ENCODE measurements at places on chromosomes 6 and 20. TPM values are rescaled to one million over a fixed set of nuclear protein-coding genes. Genes with fewer than 3 reads are reported as not detected.

- no peak for DNase-seq
Measured at GRCh38 chr20:36644032-36644705, 1.8 kb downstream of the SLA2 start.

The DLL1 gene
- 10.8 TPM for polyA plus RNA-seq

The OCSTAMP gene
- not detected for polyA plus RNA-seq

DNA sequence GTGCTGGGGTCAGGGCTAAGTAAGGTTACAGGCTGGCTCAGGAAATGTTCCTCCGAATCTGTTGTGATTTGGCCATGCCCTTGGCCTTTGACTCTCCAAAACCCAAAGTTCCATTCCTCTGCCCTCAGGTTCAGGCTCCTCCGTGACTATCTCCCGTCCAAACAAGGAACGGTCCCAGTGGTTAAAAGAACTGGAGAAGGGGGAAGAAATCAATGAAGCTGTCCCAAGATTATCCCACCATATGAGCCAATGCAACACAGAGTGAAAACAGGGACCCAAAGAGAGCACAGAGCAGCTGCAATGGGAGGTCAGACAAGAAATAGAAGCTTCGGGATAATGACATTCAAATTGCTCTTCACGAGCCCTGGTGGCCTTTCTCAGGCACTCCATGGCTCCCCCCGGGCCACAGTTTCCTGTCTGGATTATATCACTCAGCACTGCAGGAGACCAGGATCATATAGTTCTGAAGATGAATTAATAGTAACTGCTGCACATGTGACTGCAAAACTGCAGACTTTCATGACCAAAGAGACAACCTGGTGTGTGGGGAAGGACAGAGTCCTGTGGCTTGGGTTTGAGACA, 211.3 kb downstream of the ZNF217 start:
- no peak for DNase-seq

DNA sequence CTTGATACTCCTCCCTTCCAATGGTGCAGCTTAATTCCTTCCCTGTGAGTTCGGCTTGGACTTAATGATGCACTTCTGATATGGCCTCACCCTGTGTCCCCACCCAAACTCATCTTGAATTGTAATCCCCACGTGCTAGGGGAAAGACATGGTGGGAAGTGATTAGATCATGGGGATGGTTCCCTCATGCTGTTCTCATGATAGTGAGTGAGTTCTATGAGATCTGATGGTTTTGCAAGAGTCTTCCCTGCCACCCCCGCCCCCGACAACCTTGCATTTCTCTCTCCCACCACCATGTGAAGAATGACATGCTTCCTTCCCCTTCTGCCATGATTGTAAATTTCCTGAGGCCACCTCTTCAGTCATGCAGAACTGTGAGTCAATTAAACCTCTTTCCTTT, 50.3 kb upstream of the HLA-G start:
- DNase-seq, result no peak

The PDE7B gene
- polyA plus RNA-seq, result 9.8 TPM

The TSPYL4 gene
- 60.6 TPM for polyA plus RNA-seq

DNA sequence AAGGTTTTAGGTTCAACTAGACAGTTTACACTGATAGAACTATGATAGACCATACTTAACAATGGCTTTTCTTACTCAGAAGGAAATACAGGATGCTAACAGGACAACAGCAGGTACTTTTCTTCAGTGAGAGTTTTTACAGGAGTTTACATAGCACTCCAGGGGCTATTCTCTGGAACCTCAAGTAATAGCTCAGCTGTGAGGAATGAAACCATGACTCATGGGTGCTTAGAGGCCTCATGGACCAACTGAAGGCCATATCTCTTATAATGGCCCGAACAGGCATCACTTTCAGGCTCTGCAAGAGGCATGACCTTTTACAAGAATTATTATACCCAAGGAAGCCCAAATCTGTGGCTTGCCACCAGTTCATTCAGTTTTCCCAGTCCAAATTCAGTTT, 31.8 kb downstream of the TREML1 start:
- no peak for DNase-seq

The MLN gene
- 1.4 TPM for polyA plus RNA-seq

GRCh38 chr6:45076217-45076930, 251.8 kb upstream of the RUNX2 start:
- no peak for DNase-seq

The PPIL6 gene
- polyA plus RNA-seq, result 15.5 TPM

- DNase-seq, result no peak
Measured at GRCh38 chr6:104477569-104477968, 382.1 kb downstream of the HACE1 start.

DNA sequence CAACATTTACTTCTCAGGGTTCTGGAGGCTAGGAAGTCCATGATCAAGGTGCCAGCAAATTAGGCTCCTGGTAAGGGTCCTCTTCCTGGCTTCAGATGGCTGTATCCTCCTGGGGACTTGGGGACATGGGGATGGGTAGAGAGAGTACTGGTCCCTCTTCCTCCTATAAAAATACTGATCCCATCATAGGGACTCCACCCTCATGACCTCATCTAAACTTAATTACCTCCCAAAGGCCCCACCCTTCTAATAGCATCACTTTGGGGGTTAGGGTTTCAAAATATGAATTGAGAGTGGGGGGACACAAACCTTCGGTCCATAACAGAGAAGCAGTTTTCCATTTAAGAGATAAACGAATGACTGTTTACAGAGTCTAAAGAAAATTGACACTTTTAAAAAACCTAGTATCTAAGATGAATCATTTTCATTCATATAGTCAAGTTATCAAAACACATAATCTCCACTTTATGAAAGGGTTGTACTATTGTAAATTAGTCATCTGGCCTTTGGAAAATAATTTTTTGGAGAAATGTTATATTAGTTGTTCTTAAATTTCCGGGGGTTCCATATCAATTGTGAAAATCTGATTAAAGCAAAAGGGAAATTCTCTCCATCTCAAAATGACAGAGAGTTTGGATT, 33.5 kb downstream of the ELOVL5 start:
- DNase-seq, result no peak

DNA sequence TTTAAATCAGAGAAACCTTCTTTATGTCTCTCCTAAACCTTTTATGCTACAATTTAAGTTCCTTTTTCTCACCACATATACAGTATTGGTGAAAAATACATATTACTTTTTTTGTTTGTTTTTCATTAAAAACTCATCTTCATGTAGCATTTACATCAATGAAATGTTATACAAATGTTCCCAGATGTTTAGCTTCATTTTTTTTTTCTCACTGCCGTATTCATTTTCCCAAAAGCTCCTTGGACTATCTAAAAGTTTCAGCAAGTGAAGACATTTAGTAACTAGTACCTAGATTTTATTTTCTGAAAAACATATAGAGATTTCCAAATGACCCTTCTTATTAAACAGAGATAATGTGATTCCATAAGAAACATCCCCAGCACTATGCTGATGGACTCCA, 128.9 kb downstream of the BMP5 start:
- DNase-seq, result no peak

The YTHDF1 gene
- polyA plus RNA-seq, result 44.6 TPM

DNA sequence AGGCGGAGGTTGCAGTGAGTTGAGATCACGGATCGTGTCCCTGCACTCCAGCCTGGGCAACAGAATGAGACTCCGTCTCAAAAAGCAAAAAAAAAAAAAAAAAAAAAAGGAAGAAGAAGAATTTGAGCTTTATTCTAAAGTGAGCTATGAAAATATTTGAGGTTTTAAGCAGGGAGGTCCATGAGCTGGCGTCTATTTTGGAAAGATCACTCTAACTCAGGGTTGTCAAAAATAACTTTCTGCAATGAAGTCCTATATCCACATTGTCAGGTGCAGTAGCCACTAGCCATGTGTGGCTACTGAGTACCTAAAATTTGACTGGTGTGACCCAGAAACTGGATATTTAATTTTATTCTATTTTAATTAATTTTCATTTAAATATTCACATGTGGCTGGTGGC, 217.1 kb downstream of the PTPRT start:
- no peak for DNase-seq

The RAD21L1 gene
- polyA plus RNA-seq, result not detected

DNA sequence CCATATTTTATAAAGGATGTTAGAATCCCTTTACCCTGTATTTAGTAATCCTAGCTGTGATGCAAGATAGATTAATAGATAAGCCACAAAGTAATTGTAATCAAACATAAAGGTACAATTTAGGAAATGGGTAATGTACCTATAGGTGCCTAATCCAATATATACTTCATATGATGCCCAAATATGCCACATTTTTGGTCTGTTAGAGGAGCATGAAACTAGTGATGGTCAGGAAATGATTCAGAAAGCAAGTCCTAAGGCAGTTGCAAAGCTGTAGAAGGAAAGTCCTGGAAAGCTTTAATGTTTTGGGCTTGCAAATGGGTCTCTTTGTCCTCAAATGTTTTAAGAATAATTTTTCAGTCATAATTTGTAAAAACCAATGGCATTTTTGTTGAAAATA, 76.6 kb upstream of the PTPRK start:
- no peak for DNase-seq

GRCh38 chr6:52420668-52421358, 671 bp downstream of the EFHC1 start:
- DNase-seq, result no peak

The SLC17A9 gene
- polyA plus RNA-seq, result 2.7 TPM

GRCh38 chr6:29763491-29764289, 40.5 kb downstream of the HLA-F start:
- no peak for DNase-seq

GRCh38 chr6:11710311-11710761, 68.3 kb downstream of the ADTRP start:
- no peak for DNase-seq

The DEFB127 gene
- polyA plus RNA-seq, result not detected

- DNase-seq, result no peak
Measured at GRCh38 chr6:19906171-19906570, 69.0 kb downstream of the ID4 start.

- no peak for DNase-seq
Measured at GRCh38 chr6:147438758-147439528, 69.5 kb upstream of the SAMD5 start.

- DNase-seq, result no peak
Measured at GRCh38 chr20:58141496-58141895, 87.0 kb downstream of the ANKRD60 start.

GRCh38 chr6:135811644-135812526, 39.6 kb upstream of the PDE7B start:
- no peak for DNase-seq

DNA sequence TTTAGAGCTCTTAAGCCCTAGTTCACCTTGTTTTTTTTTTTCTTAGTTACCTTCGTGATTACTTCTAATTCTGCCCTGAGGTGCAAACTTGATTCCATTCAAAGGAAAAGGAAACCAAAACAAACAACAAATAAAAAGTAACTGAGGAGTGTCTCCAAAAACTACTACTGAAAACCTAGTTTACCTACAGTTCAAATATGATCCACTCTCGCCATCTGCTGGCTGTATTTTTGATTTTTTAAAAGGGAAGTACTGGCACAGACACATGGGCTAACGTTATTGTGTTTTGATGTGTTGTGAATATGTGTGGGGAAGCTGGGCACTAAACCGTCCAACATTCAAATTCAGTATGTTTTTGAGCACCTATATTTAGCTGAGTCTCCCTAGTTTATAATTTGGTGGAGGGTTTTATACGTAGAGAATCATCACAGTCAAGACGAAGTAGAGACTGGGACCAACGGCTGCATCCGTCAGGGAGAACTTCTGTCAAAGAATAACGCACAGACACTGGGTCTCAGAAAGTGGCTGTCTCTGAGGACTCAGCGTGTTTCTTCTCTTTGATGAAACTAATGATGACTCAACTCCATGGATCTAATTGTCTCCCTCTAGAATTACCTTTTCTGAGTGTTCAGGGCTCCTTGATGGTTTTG, 373.5 kb upstream of the BTBD3 start:
- DNase-seq, result peak; percentile 77

The GMDS gene
- 76.2 TPM for polyA plus RNA-seq

The CYP39A1 gene
- polyA plus RNA-seq, result 8.1 TPM

The MYCT1 gene
- polyA plus RNA-seq, result 13.1 TPM

The CBFA2T2 gene
- polyA plus RNA-seq, result 30.1 TPM

The SOBP gene
- 15.3 TPM for polyA plus RNA-seq

DNA sequence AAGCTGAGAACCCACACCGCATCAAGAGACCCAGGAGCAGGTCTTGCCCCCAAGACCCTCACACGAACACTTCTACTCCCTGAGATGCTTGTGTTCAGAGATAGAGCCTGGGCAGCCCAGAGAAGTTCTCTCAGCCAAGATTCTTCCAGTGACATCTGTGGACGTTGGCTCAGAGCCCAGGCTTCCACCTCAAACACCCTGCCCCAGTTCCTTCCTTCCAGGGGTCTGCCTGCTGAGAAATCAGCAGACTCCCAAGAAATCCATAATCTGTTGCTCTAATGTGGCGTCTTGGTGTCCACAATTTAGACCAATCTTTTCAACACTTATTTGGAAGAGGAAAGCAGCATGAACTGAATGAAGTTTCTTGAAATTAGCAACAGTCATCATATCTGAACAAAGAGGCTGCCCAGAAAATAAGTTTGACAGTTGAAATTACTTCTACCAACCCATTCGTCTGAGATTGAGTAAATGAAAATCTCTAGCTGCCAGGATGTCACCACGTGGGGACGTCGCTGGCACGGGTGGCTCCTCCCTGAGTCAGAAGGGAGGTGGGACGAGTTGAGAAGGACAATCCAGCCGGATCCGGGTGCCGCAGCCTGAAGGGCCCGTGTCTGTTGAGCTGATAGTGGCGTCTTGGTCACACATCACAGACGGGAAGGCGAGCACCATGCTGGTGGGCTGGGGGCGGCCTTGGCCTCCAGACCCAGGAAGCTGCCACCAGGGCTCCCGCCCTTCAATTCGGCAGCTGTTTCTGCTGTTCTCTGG, 400.9 kb downstream of the TAF4 start:
- DNase-seq, result no peak

GRCh38 chr6:116625872-116626271, 9.6 kb downstream of the RSPH4A start:
- no peak for DNase-seq

The OGFR gene
- polyA plus RNA-seq, result 33.2 TPM
